Right renal pelvis (tissue), 4 donors: ENCODE measurements at places on chromosomes 6 and 20.

- DNase-seq: no peak
Measured at GRCh38 chr20:22080985-22081384, 375.5 kb downstream of the PAX1 start.

- DNase-seq: no peak
Measured at GRCh38 chr6:43455531-43456428, at the start of gene DLK2. Gene DLK2, minus strand, starts transcription at chr6:43455548. Its CDS starts 723 bp downstream, at chr6:43454825.

- DNase-seq: no peak
Measured at GRCh38 chr20:49392745-49393144, 89.7 kb downstream of the KCNB1 start.

DNA sequence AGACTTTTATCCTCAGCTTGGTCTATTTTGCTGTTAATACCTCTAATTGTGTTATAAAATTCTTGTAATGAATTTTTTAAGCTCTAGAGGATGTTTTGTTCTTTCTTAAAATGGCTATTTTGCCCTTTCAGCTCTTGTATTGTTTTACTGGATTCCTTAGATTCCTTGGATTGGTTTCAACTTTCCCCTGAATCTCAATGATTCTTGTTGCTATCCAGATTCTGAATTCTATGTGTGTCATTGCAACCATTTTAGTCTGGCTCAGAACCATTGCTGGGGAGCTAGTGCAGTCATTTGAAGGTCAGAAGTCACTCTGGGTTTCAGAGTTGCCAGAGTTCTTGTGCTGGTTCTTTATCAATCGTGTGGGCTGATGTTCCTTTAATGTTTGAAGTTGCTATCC lies 37.1 kb downstream of the OTOR start:
- no peak for DNase-seq

DNA sequence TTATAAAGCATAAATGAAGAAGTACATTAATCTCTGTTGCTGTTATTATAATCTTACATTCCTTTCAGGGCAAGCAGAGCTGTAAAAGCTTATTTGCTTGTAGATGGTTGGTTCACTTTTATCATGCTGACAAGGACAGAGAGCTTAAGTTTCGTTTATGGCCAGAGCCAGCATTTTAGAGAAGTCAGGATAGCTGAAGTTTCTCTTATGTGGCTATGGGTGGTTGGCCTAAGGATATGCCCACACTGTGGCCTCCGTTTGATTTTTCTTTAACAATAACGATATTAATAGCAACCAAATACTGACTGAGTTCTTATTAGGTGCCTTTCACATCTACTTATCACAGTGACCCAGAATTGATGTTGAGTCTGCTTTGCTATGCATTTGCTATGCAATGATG lies 78.5 kb downstream of the FARS2 start:
- no peak for DNase-seq

DNA sequence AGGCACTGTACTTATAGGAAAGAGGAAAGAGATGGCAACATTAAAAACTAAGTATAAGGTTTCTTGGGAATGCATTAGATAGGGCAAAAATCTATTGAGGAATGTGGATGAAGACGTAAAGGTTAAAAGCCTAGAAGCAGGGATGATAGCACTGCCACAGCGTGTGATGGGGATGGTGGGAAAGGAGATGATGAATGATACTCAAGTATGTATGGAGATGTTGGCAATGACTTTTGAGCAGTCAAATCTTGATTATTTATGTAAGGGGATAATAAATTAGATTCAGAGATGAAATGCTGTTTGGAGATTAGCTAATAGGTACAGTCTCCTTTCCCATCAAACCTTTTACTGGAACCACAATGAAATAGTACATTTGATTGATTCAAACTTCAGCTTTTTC lies 432.8 kb downstream of the GRIK2 start:
- DNase-seq: no peak

DNA sequence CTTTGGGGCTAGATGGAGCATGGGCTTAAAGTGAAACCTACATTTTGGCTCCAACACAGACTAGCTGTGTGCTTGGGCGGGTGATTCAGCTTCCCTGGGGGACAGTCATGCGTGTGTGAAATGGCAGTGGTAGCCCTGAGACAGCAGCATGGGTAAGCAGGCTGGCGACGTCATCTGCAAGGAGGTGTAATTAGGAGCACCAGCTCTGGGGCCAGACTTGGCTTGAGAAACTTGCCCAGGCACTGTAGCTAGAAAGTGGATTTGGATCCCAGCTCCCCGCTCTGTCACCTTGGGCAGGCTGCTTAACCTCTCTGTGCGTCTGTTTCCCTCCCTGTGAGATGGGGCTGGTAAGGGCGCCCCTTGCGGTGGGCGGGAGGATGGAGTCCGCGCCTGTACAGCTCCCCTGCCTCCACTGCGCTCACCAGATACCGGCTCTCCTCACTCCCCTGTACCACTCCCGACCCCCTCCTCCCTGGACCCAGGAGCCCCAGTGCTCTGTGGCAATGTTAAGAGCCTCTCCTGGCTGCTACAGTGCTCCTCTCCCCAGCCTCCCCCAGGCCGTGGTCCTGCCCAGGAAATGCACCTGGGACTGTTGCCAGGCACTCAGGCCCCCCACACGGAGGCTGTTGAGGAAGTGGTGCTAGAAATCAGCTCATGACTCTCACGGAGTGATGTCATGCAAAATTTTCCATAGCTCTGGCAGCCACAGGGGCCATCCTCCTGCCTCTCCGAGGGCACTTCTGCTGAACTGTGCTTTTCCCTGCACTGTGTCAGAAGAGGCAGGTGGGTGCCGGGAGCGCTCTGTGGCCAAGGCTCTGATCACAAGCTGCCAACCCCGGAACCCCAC lies 44.6 kb downstream of the SYNJ2 start:
- no peak for DNase-seq

DNA sequence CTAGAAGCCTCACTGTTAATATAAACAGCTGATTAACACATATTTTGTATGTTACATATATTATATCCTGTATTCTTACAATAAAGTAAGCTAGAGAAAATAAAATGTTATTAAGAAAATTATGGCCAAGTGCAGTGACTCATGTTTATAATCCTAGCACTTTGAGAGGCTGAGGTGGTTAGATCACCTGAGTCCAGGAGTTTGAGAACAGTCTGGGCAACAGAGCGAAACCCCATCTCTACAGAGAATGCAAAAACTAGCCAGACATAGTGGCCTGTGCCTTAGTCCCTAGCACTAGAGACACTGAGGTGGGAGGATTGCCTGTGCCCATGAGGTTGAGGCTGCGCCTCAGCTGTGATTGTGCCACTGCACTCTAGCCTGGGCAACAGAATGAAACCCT lies 81.9 kb downstream of the NCOA3 start:
- DNase-seq: no peak

- no peak for DNase-seq
Measured at GRCh38 chr20:34829191-34829590, 3.7 kb upstream of the NCOA6 start.

DNA sequence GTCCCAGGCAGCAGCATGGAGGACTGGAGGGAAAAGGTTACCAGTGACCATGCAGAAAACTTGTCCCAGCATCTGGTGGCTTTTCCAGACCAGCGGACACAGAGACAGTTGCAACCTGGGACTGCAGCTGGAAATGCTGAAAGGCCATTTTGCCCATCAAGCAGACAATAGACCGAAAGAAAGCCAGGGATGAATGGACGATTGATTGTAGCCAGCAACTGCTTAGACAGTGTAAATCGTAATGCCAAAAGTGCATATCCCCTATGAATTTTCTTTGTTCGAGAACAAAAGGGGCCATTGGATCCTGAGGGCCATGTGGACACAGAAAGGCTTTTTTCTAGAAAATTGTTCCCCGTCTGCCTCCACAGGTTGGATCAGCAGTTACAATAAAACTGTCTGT lies 115.7 kb downstream of the MBOAT1 start:
- DNase-seq: no peak

GRCh38 chr20:13174402-13174801 lies 46.7 kb upstream of the ISM1 start:
- no peak for DNase-seq

DNA sequence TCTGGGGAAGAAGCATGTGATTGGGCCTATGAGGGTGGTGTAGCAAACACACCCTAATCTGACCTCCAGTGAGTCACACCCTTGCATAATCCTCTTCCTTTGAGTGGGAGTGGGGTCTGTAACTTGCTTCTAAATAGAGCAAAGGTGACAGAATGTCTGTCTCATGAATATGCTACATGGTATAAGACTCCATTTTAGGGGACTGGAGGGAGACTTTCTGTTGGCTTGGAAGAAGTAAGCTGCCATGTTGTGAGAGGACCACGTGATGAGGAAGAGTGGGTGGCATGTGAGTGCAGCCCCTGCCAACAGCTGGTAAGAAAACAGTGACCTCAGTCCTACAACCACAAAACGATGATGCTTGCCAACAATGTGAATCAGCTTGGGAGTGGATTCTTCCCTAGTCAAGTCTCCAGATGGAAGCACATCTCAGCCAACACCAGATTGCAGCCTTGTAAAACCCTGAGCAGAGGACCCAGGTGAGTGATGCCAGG lies 3.7 kb downstream of the AK9 start:
- no peak for DNase-seq

- no peak for DNase-seq
Measured at GRCh38 chr6:17653198-17653882, 53.2 kb downstream of the FAM8A1 start.

- DNase-seq: no peak
Measured at GRCh38 chr6:16731478-16732051, 29.7 kb downstream of the ATXN1 start.

DNA sequence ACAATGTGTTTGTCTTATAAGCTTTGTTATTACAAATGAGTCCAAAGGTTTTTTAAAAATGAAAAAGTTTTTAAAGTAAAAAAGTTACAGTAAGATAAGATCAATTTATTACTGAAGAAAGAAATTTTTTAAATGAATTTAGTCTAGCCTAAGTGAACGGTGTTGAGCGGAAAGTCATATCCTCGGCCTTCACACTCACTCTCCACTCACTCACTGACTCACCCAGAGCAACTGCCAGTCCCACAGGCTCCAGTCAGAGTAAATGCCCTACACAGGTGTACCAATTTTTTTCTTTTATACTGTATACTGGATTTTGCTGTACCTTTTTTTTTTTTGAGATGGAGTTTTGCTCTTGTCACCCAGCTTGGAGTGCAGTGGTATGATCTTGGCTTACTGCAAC lies 42.7 kb upstream of the AGPAT4 start:
- DNase-seq: no peak

DNA sequence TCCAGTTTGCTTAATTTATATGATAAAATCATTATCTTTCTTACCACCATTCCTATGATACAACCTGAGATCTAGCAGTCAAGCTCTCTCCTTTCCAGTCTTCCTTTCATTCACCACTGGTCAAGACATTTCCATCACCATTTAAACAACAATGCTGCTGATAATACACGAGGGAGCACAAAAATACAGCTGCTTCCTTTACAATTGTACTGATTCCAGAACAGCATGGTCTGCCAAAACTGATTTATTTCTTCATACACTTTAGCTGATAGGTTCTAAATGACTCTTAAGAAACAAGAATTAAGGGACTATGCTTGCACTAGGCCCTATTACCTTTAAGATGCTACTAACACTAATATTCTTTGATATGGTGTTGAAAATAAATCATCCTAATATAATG lies 65.0 kb downstream of the EPM2A start:
- DNase-seq: no peak

GRCh38 chr20:31713312-31714273 lies 9.1 kb downstream of the BCL2L1 start:
- DNase-seq: no peak

GRCh38 chr6:117740605-117741004 lies 65.3 kb downstream of the NUS1 start:
- no peak for DNase-seq

GRCh38 chr6:90101403-90101802 lies 195.2 kb downstream of the BACH2 start:
- DNase-seq: no peak

- no peak for DNase-seq
Measured at GRCh38 chr20:49279677-49280462, 2.0 kb upstream of the ZNFX1 start.

GRCh38 chr6:102390541-102390940 lies 997.0 kb downstream of the GRIK2 start:
- DNase-seq: no peak

- no peak for DNase-seq
Measured at GRCh38 chr6:80226151-80226550, 119.7 kb downstream of the BCKDHB start.

GRCh38 chr6:19839237-19839546 lies 2.0 kb downstream of the ID4 start:
- DNase-seq: no peak

DNA sequence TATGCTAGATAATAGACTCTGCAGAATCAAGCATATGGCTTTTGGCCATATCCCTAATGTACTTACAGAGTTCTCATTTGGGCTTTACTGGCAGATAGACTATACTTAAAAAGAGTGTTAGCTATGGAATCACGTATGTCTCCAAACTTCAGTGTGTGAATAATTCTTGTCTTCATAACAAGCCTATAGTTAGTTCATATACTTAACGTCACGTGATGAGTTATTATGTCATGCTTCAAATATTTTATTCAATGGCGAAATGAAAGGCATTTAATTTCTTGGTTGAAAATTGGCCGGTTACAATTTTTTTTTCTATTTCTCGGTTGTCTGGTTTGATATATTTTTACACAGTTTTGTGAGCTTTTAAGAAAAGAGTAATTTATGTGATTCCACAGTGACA lies 62.7 kb downstream of the MEI4 start:
- no peak for DNase-seq

DNA sequence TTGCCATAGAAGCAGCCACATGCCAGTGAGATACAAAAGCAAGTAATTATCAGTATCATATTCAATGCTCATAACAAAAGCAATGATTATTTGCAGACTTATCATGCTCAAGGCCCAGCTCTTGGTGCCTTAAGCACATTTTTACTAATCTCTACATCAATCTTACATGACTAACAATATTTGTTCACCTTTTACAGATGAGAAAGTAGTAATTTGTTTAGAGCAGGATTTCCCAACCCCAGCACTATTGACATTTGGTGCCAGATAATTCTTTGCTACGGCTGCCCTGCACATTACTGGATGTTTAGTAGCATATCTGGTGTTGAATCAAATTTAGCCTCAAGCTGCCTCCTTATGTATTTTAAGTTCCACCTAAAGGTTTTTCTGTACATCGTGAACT lies 19.0 kb upstream of the DOK5 start:
- DNase-seq: no peak

DNA sequence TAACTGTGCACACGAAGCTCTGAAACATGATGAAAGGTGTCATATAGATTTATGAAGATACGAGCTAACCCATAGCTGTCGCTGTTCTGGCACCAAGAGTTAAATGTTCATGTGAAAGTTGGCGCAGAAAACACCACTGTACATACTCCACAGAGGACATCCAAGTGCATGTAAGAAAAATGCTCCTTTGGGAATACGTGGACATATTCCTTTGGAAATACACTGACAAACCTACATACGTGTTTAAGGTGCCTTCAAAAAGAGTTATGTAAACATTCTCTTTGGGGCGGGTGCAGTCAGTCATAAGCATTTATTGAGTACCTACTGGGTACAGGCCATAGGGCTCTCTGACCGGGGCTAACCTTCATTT lies 723 bp upstream of the ARID1B start:
- DNase-seq: no peak

- DNase-seq: no peak
Measured at GRCh38 chr20:50335105-50335504, 144.5 kb downstream of the CEBPB start.

GRCh38 chr6:86848986-86849385 lies 88.3 kb upstream of the HTR1E start:
- DNase-seq: peak; percentile 52

GRCh38 chr6:34465531-34466241 lies at the start of gene PACSIN1:
Gene PACSIN1, plus strand, starts transcription at chr6:34466076. Its CDS starts 60,230 bp downstream, at chr6:34526306.
- DNase-seq: no peak

- no peak for DNase-seq
Measured at GRCh38 chr6:155388591-155388990, 67.0 kb downstream of the NOX3 start.
